GM13977 (cell line): ENCODE measurements at places on chromosomes 1 and 21.

DNA sequence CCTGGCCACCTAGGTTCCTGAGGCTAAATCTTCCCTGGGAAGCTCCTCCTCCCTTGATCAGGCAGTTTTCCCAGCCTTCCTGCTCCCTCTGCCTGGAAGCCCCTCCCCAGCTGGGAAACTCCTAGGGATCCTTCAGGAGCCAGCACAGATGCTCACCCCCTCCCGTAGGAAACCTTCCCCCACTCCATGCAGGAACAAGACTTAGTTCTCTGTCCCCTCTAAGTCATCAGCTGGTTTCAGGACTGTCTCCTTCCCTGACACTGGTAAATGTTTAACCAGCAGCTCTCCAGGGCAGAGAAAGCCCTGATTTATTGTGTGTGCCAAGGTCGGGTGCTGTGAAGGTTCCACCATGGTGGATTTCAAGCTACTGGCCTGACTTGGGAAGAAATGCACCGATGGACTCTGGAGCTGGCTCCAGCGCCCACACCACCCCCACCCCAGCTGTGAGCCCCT is 25.0 kb downstream of the TTC39A start:
- DNase-seq: no peak

- no peak for DNase-seq
Measured at GRCh38 chr1:201692555-201693394, 136.2 kb upstream of the IPO9 start.

DNA sequence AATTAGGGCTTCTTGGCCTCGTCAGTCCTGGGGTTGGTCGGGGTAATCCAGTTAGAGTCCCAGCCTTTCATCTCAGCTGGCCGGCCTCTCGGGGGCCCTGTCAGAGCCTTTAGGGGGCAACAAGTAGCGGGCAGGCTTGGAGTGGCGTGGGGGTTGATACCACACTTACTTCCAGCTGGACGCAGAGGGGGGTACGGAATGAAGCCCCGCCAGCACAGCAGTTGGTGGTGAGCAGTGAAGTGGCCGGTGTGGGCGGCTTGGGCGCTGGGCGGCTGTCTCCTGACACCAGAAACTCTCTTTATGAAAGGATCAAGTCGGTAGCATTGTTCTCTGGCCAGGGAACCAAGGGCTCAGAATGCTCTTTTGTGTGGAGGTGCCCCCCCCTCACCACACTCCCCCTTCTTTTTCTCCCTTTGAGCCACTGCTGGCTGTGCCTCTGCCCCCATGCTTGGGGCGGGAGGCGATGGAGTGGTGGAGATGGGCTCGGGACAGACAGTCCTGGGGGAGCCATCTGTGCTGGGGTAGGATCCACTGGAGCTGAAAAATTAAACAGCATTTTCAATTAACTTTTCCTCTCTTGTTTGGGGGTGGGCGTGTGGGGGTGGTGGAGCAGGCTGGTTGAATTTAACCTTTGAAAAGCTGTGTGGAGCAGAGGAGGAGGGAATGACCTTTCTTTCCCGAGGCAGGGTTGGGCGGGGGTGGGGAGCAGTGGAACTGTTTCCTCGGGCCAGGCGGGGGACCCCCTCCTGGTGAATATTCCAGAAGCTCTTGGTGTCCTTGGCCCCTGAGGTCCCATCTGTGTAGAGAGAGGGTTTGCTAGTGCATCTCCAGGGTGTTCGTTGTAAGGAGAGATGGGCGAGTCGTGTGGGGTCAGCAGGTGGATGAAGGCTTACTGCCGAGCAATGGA is 102.7 kb downstream of the RNF220 start:
- DNase-seq: no peak

DNA sequence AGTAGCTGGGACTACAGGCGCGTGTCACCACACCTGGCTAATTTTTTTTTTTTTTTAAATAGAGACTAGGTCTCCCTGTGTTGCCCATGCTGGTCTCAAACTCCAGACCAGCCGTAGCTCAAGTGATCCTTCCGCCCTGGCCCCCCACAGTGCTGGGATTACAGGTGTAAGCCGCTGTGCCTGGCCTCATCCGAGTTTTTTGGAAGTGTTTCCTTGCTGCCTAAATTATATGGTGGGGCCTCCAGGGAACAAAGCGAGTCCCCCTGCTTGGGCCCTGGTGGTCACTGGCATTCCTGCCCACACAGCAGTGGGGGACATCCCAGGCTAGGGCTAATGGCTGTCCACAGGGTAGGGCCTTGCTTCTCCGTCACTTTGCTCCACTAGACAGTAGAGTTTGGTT is 143.8 kb downstream of the PCBP3 start:
- DNase-seq: no peak

GRCh38 chr21:44375281-44375651 is 21.8 kb downstream of the TRPM2 start:
- DNase-seq: no peak
